ENCODE measurements at places on chromosomes 4 and X. TPM values are rescaled to one million over a fixed set of nuclear protein-coding genes. Genes with fewer than 3 reads are reported as not detected.

Gene SYTL5
- total RNA-seq, result 1.7 TPM

DNA sequence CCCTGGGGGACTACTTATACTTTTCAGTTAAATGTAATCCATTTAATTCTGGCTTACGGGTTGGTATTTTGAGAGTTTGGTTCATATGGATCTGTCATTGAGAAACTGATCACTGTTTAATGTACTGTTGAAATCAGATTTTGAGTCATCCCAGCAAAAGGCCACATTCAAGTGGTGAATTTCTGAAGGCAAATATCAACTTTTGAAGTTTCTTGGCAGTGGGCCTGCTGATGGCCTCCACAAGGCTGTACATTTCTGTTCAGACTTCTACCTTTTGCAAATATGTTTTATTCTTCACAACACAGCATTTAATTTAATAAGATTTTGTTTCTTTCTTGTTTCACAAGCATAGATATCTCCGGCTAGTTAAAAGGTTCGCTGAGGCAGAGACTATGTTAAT, 138.7 kb downstream of the PDGFC start:
- no peak for DNase-seq

DNA sequence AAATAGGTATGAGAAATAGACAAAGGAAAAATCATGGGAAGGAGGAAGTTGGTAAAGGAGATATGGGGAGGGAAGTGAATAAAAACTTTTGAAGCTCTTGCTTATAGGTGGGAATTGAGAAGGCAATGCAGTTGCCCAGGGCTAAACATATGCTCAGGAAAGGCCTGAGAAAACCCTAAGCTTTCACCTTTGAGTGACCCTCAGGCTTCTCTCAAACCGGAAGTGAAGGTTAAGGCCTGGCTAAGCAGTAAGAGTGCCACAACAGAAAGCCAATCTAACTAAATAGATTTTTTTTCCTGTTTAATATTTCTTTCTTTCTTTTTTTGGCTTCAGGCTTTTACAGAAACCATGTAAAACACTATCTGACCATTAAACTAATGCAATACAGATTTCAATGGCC, 69.5 kb upstream of the GABRA3 start:
- no peak for DNase-seq

DNA sequence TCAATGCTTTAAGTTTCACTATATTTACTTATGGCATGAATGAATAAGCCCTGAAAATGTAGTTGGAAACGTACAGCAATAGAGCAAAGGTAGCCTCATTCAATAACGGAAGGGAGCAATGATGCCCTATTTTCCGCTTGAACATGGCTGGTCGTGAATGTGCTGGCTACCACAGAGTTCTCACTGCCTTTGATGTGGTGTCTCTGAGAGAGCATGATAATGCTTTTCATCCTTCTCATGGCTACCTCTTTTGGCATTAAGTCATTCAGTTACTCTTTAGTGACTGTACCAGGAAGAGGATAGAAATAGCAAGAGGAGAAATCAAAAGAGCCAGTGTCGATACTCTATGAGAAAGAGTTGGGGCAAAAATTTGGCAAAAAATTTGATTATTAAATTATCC, 308.0 kb downstream of the PPP3CA start:
- DNase-seq, result no peak

GRCh38 chr4:31081366-31081765, 361.2 kb downstream of the PCDH7 start:
- no peak for DNase-seq

GRCh38 chr4:14743601-14744000, 258.7 kb upstream of the CPEB2 start:
- DNase-seq, result no peak

GRCh38 chrX:115449742-115450141, 111.2 kb upstream of the PLS3 start:
- DNase-seq, result peak; percentile 84

DNA sequence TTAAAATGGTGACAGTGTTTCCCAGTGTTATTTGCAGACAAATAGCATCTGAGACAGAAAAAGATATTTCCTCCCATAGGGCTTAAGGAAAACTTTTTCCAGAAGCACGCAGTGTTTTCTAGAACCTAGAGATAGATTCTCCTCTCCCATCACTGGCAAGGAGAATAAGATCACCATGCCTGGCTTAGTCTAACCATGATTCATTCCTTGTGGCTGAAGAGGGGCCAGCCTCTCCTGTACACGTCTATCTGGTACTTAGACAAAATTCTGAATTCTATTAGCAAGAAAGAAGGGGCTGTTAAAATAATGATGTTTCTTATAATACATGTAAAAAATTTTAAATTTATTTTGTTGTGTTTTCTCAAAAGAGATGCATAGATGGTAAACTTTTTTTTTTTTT, 296.1 kb upstream of the LDB2 start:
- no peak for DNase-seq

DNA sequence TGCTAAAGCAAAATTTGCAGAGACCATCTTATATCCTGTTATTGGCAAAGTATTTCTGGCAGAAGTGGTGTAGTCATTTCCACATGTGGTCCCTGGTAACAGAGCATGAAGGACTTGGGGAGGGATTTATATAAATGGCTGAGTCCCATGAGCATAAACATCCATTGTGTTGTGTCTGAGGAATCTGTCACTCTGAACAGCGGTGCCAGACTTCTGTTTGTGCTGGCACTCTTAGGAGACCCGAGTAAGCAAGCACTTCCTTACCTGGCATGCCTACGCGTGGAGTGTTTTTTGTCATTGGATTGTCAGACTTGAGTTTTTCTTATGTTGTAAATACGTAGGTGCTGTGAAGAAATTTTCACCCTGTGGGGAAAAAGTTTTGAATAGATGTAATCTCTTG, 285.9 kb downstream of the ARHGAP10 start:
- peak; percentile 66 for DNase-seq

DNA sequence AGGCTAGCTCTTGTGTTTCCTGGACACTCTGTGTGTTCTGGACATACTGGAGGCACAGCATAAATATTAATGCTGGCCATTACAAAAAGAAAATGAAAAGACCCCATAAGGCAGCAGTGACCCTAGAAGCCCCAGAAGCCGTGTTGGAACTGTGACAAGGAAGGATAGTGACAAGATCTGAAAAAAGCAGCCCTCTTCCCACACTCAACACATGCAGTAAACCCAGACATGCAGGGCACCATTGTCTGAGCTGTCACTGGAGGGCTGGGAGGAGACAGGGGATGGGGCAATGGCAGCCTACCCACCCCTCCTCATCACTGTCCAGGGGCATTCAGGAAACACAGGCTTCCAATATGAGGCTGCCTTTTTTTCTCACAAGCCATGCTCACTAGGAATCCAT, 6.5 kb downstream of the TRIM2 start:
- DNase-seq, result no peak
